Fibroblast of skin of scalp (primary cell): ENCODE measurements at places on chromosomes 5 and 9.

DNA sequence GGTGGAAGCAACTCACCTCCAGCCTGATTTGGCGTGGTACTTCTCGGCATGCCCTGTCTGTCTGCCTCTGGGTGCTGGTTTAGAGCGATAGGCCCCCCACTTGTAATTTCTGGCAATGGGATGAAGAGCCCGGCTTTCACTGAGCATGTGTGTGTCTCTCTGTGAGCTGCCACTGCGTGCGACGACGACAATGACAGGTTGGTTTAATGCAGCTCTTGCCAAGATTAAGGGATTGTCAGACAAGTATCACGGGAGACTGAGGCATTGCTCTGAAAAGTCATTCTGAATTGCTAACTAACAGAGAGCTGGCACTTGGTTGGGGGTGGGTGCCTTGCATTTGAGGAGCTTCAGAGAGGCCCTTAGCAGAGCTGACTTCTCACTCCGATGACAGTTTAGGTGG, 348.8 kb upstream of the CLINT1 start:
- DNase-seq = no peak

- no peak for DNase-seq
Measured at GRCh38 chr9:72440378-72440777, 75.4 kb upstream of the ZFAND5 start.

DNA sequence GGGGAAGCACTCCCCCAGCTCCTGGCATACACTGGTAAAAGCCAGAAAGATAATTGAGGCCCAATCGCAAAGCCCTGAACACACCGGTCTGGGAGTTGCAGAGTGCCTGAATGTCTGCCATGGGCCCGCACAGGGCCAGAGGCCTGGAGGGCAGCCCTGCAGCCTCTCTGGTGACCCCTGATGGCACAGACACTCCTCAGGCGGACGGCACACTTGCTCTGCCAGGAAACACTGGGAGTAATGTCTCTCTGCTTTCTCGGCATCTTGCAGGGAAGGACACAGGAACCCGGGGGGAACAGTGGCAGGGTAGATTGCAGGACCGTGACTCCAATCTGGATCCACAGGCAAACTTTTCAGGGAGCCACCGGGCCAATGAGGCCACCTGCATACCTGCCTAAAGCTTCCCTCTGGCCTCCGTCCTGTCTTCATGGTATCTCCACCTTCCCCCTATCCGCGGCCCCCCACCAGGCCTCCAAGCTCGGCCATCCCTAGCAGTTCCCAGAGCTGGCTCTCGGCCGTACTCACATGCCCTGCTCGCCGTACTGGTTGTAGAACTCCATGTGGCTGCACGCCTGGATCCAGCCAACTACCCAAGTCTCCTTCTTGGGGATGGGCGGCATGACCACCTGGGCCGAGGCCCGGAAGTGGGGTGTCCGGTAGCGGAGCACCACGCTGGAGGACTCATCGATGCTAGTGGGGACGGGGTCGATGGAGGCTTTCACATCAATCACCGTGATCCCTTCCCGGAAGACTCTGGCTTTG, 797 bp downstream of the FAM78A start:
- no peak for DNase-seq

GRCh38 chr5:176847726-176848290, 37.4 kb downstream of the UNC5A start:
- no peak for DNase-seq

DNA sequence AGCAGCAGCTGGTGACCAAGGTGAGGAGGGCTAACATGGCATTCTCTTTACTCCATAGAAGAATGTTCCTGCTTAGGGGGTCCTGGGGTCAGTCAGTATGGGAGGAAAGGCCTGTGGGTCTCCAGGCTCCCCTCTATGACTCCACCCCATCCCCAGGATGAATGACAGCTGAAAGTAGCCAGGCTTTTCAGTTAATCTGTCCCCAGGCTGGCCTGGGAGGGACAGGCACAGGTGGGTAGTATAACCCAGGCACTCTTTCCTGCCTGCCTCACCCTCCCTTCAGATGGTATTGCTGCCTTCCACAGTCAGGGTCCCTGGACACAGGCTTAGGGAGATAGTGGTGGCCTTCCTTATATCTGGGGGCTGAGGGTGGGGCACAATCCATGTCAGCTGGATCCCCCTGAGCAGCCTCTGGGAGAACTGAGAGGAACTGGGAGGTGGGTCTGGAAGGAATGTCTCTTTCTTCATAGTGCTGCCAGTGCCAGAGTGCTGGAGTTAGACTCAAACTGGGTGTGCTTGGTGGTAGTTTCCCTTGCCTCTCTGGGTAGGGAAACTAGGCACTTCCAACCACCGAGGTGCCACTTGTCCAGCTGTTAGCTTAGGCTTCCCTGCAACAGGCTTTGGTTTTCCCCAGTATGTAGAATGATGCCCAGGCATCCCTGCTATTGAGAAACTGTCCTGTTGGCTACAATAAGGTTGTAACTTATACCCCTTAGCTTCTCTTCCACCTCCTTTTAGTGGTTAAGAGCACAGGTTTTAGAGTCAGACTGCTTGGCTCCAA, 27.8 kb downstream of the LARP1 start:
- DNase-seq = no peak

- DNase-seq = peak; percentile 68
Measured at GRCh38 chr9:15873573-15874177, 320.8 kb downstream of the CCDC171 start.

DNA sequence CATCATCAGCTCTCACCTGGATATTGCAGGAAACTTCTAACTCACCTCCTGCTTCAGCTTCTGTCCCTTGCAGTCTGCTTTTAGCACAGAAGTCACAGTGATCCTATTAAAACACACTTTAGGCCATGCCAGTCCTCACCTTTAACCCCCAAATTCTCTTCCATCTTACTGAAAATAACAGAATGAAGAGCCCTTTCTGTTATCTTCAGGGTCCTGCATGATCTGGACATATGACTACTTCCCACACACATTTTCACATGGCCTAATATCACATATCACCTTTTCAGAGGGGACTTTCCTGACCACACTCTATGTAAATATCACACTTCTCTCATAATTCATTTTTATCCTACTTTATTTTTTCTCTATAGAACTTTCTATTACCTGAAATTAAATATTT, 550.6 kb upstream of the CLINT1 start:
- no peak for DNase-seq

DNA sequence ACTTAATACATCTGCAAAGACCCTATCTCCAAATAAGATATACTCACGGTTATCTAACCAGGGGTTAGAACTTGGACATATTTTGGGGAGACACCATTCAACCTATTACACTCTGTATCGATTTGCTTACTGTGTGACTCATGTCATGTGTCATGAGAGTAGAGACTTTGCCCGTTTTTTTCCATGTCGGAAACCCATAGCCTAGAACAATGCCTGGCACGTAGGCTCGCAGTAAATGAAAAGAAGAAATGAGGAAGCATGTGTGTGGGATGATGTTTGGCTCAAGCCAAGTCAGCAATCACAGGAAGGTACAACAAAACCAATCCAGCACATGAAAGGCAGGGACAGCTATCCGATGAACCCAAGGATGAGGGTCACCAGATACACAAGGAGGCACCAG, 94.6 kb upstream of the DNAH5 start:
- DNase-seq = peak; percentile 40

DNA sequence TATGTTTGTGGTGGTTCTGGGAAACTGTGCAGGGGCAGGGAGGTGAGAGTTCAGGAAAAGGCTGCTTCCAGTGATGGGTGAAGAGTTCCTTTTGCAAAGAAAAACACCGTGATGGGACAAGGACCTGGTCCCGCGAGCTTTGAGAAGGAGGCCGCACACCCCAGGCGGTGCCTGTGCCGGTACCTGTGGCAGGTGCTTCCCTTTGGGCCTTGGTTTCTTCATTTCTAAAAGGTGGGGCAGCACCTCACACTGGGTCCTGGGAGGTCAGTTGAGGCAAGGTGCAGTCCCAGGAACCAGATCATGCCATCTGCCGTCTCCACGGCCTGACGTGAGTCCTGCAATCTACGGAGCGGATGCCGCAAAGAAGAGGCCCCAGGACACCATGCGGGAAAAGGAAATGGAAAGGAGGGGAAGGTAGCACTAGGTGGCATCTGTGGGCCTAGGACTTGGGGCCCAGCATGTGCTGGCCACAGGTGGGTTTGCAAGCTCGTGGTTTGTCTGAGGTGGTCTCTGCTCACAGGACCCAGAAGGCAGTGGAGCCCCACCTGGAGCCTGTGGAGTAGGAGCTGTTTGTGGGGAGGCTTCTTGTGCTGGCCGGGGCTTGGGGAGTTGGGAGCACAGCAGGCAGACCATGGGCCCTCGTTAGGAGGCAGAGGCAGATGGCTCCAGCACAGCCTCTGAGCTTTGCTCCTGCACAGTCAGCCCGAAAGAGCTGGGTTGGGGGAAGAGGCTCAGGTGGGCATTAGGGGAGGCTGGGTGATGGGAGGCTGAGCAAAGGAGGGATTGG, 131.6 kb downstream of the CACNA1B start:
- DNase-seq = no peak

DNA sequence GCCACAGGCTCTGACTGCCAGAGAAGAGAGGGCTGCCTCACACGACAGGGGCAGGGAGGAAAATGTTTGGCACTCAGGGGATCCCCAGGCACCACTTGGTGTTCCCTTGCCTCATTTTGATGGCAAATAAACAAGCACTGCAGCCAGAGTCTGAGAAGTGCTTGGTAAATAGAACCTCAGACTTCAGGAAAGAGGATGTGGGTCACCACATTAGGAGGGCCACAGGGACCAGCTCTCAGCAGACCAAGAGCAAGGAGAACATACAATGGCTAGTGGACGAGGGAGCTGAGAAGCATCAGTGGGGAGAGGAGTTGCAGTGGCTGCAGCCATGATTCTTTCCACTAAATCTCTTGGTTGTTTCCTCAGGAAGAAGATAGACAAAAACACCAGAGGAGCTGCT, 413.9 kb downstream of the GADD45G start:
- DNase-seq = no peak

DNA sequence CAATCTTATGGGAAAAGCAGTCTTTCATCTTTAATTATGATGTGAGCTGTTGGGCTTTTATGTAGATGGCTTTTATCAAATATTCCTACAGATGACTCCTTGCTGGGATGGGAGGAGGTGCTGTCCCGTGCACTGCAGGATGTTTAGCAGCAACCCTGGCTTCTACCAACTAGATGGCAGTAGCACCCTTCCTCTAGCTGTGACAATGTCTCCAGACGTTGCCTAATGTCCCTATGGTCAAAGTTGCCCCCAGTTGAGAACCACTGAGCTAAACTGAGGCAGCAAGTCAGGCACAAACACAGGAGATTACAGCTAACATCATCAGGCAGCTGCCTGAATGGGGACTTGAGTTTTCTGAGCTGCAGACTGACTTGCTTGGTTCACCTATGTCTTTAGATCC, 401.9 kb upstream of the PDE4D start:
- DNase-seq = peak; percentile 44

- peak; percentile 91 for DNase-seq
Measured at GRCh38 chr5:38509185-38509584, 47.3 kb downstream of the LIFR start.

GRCh38 chr5:158039441-158039840, 180.5 kb upstream of the CLINT1 start:
- DNase-seq = no peak

- no peak for DNase-seq
Measured at GRCh38 chr9:105280691-105281090, 36.2 kb downstream of the SLC44A1 start.

- no peak for DNase-seq
Measured at GRCh38 chr9:3760031-3760430, 234.2 kb upstream of the RFX3 start.

DNA sequence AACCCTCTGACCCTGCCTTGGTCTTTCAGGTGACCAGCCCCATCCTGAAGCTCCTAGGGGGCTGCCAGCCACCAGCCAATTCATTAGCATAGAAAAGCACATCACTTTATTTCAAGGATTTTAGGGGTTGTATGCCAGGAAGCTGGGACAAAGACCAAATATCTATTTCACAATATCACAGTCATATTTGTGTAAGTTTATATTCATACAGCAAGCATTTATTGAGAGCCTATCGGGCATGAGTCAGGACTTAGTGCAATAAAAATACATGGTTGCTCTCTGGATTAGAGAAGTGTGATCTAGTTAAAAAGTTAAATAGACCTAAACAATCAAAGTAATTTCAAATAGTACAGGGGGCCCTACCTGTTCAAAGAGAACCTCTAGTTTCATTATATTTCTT, 113.8 kb downstream of the ERCC6L2 start:
- DNase-seq = peak; percentile 22

GRCh38 chr5:138354387-138354786, 1.9 kb downstream of the KDM3B start:
- no peak for DNase-seq

- no peak for DNase-seq
Measured at GRCh38 chr9:110887276-110887675, 151.0 kb downstream of the LPAR1 start.

DNA sequence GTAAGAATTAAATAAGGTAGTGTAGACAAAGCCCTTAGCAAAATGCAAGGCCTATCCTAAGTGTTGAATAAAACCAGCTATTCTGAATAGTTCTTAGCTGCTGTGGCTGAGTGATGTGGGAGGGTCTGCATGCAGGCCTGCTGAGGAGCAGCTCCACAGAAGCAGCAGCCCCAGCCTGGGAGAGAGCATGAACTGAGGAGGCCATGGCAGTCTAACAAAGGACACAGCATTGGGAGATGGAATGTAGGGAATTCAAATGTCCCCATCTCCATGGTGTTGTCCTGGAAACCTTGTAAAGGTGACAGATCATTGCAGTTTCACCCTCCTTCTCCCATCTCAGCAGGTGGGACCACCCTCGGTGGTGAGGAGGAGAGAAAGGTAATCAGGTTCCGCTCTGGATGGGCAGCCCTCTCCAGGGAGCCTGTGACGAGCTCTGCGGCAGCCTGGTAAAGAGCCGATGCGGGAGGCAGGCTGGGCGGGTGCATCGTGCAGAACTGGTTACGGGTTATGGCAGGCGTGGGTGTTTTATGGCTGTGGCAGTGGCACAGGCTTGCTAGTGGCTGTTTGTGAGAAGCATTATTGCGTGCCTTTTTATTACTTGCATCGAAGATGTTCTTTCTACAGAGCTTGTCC, 199.9 kb upstream of the GLRA1 start:
- DNase-seq = no peak

DNA sequence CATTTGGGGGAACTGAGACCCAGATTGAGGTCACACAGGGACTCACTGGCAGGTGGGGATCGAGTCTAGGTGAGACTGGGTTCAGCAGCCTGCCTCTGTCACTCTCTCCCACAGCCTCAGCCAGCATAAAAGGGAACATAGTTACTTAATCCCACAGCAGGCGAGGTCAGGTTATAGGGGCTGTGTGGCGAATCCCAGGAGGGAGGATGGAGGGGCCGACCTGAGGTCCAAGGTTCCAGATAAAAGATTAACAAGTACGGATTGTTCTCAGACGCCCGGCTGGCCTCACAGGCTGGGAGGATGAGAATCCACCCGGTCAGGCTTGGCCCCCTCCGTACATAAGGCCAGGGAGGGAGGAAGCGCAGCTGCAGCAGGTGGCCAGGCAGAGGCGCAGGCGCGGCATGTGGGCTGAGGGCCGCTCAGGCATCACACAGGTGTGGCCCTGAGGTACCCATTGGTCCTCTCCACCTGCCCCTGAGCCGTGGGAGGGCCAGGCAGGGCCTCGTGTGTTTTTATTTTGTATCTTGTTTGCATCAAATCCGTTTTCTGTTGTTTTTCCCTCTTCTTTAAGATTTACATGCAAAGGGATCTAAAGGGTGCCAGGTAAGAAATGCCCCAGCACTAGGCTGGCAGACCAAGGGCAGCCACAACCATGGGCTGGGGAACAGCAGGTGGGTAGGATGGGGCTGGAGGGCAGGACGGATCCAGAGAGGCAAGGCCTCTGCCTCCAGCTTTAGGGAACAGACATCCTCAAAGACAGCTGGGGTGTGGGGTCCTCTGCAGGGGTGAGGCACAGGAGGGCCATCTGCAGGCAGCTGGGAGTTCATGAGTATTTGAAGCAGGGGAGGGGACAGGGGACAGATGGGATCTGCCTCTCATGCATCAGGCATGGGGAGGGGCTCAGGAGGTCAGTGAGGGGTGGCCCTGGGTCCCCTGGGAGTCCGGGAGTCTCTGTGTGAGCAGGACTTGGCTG, 3.6 kb downstream of the SUSD3 start:
- no peak for DNase-seq
